ENCODE measurements at places on chromosomes 2 and 18.
A peak's percentile ranks its signal among the peaks of the same experiment; 100 is the strongest.

DNA sequence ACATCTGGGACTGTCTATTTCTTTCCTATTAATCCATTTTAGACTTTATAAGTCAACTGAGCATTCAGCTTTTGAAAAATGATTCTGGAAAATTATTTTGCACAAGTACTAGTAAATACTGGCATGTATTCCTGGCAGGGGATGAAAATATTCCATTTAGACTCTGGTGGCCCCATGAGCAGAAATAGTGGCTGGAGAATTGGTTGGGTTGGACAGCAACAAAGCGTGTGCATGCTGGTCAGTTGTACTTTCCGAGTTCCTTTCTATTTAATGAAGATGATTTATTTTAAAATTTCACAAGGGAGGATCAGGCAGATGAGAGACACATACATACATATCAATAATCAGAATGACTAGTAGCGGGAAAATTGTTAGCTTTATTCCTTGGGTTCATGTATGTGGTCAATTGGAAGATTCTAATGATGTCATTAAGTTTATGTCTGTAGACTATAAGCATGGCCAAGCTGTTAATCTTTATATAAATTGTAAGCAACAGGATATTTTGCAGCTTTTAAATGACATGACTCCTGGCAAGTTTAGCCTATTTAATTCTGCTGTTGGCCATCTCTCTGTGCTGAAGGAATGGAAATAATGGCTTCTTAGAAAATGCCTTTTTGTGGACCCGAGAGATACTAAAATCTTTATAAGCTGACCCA, 541.6 kb downstream of the SLC4A3 start:
- DNase-seq: no peak

GRCh38 chr2:170409164-170409535, 231.2 kb downstream of the MYO3B start:
- peak; percentile 82 for DNase-seq

GRCh38 chr2:8080063-8080462, 601.8 kb upstream of the ID2 start:
- no peak for DNase-seq

GRCh38 chr18:69490072-69490471, 89.4 kb downstream of the DOK6 start:
- DNase-seq: no peak

DNA sequence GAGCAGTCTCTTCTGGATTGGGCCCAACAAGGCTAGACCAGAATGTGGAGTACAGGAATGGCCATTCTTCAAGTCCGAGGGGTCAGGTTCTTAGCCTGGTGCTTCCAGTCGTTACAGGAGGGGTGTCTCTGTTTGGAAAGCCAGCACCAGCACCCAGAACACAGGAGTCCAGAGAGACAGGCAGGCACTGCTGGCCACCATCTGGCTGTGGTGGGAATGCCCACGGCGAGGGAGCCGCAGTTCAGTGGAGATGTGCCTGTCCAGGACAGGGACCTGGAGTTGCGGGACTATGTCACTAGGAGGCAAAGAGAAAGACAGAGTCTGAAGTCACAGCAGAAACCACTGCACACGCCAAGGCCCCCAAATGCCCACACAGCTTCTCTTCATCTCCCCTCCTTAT, 59.1 kb downstream of the TRABD2A start:
- no peak for DNase-seq

DNA sequence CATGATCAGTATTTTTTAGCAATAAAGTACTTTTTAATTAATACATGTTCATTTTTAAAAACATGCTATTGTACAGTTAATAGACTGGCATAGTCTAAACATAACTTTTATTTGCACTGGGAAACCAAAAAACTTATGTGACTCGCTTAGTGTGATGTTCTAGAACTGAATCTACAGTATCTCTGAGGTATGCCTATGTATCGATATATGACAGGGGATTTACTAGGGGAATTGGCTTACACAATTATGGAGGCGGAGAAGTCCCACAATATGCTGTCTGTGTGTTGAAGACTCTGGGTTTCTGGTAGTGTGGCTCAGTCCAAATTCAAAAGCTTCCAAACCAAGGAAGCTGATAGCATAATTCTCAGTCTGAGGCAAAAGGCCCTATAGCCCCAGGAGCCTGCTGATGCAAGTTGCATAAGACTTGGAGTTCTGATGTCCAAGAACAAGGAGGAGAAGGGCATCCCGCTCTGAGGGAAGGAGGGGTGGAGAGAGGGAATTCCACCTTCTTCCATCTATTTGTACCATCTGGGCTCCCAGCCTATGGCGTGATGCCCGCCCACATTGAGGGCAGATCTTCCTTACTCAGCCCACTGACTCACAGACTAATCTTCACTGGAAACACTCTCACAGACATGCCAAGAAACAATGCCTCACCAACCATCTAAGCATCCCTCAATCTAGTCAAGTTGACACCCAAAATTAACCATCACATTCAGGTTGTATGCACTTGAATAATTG, 27.5 kb downstream of the ZNF638 start:
- no peak for DNase-seq

DNA sequence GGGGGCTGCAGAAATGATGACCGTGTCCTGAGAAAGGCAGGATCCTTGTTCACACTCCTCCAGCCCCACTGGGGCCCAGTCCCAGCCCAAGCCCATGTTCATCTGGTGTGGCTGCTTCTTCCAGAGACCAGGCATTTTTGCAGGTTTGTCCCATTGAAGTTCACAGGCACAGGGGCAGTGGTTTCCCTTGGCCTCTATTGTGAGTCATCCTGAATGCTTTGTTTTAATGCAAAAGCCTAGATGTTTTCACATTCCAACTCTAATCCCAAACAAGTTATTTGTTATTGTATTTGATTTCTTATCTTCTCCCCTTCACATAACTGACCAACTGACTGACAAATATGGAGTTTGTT, 426.4 kb upstream of the ID2 start:
- no peak for DNase-seq

DNA sequence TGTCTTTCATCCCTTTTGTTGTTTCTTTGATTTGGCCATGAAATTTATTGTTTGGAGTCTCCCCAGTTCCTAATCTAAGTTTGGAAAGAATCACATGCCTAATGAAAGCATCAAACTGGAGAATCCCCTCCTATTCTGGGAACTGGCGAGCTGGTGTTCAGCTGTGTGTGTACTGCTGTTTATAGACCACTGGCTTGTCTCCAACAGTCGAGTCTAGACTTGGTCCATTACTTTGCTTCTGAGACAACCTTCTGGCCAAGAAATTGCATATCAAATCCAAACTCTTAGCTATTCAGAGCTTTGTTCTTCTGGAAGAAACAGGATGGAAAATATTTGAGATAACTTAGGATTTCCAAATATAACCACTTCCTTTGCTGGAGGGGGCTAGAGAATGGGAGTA, 111.5 kb upstream of the THSD7B start:
- DNase-seq: no peak

- DNase-seq: no peak
Observed at GRCh38 chr2:205129531-205129930, 552.8 kb upstream of the NRP2 start.

DNA sequence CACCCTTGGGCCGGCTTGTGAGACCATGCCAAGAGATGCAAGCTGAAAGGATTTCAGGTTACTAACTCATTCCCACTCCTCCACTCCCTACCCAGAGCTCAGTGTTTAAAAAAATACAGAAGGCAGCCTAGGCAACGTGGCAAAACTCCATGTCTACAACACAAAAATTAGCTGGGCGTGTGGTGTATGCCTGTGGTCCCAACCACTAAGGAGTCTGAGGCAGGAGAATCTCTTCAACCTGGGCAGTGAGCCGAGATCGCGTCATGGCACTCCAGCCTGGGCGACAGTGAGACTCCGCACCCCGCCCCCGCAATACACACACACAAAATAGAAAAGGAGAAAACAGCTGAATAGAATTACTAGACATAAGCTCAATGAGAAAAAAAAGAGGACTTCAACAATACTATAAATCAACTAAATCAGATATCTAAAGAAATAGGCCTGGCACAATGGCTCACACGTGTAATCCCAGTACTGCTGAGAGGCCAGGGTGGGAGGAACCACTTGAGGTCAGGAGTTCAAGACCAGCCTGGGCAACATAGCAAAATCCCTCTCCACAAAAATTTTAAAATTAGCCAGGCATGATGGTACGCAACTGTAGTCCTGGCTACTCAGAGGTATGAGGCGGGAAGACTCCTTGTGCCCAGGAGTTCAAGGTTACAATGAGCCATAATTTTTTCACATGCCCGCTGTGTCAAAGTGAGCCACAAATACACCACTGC, 10.1 kb downstream of the IWS1 start:
- DNase-seq: no peak

DNA sequence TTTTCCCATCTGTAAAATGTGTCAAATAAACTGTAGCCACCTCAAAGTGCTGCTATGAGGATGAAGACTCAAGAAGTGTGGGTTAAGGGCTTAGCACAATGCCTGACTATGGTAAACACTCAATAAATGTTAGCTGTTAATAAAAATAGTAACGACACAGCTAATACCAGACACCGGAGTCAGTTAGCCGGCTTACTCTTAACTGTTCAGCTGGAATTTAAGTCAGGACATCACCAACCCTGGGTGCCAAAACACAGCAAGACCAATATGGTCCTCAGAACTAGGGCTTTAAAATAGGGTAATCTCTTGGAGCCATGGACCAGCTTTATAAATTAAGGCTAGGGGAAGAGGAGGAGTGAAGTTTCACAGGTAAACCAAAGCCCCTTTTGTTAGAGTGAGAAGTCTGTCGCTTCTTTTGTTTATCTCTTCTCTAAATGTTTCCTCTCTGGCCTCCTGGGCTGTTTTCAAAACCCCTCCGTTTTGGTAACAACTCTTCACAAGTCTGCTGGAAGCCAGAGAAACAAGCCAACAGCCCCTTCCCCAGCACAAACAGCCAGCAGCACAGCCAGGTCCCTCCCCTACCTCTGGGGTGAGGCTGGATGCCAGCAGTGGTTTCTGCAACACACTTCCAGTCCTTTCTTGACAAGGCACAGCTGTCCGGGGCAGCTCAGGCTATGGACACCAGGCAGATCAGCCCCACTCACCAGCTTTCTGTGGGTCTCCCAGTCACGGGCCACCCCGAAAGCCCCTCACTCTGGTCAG, 13.8 kb upstream of the FZD7 start:
- no peak for DNase-seq

DNA sequence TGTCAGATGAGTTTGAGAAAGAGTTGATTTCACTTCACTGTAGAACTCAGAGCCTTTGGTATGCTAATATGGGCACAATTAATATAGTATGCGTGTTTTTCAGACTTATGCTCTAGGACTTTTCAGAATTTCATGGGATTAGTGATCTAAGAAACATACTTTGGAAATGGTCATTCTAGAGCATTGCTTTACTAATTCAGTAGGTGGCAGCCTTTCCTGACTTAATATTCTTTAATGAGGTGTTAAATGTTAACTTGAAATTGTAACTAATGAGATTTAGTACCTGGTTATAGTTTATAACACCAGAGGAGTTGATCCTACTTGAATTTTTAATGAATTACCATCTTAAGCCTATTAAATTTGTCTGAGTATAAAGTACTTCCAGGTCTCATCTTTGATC, 28.4 kb downstream of the ACTR2 start:
- DNase-seq: no peak

DNA sequence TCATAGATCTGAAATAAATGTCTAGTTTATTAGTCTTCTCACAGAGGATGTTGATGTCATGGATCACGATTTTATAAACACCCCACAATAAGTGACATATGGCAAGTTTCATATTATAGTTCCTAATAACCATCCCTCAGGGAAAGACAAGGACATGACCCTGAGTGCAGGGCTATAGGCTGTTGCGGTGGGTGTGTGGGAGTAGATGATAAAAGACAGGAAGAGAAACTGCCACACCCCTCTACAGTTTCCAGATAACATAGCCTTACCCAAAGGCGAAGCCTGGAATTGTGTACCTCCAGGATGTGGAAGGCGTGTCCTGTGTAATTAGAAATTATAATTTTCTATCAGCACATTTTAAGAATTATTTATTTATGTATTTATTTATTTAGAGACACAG, 2.4 kb upstream of the NEDD4L start:
- DNase-seq: no peak

DNA sequence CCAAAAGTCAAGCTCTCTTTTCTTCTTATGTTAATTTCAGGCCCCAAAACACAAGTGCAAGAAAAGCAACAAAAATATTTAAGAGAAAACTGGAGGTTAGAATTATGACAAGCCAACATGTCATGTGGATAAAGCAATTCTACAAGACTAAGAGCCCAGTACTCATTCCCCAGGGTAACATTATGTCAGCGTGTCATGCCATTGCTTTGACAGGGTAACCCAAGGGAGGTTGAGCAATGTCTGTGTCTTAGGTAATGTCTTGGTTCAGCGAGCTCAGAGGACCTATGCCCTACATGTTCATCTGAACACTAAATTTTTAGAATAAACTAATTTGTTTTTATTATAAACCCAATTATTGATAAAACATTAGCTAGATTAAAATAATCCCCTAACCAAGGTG, 173.2 kb upstream of the ZNF804A start:
- no peak for DNase-seq

DNA sequence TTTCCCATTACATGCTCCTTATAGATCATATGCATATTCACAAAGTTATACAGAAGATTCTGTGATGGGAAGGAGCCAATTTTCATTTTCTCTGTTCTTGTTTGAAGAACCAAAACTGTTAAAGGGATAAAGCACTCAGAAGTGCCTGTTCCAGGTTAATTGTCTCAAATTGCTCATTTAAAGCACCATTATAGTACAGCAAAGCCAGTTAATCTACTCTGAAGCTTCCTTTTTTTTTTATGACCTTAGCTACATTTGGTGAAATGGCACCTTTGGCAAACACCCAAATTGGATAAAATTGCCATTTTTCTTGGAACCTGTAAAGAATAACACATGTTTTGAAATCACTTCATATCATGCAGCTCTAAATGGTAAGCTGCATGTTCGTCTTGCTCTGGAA, 1092.3 kb downstream of the BCL11A start:
- no peak for DNase-seq

DNA sequence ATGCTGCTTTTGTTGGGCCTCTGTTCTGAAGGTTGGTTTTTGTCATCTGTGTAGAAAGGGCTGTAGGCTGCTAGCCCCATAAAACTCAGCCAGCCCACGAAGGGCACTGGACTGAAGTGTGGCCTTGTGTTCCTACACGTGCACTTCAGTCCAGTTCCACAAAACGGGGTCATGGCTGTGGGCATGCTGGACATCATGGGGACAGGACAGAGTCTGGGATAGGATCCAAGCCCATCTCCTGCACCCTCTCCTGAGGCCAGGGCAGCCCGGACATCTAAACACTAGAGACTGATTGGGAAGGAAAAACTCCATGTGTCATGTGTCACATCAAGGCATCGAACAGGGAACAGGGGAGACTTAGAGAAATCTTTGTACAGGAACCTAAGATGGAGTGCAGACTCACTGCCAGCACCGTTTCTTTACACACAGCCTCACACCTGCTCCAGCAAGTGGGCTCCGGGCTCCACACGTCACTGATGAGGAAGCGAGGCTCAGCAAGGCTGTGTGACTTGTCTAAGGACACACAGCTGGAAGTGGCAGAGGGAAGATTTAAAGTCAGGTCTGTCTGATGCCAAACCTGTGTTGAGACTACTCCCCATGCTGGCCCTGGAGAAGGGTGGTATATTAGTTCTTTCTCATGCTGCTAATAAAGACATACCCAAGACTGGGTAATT, 74.8 kb upstream of the BCL2L11 start:
- no peak for DNase-seq
